CD8-positive, alpha-beta memory T cell (primary cell): ENCODE measurements at places on chromosomes 5 and 9. TPM values are rescaled to one million over a fixed set of nuclear protein-coding genes. Genes with fewer than 3 reads are reported as not detected.
A peak's percentile ranks its signal among the peaks of the same experiment; 100 is the strongest.

- DNase-seq, result no peak
Observed at GRCh38 chr5:5178136-5178535, 38.0 kb downstream of the ADAMTS16 start.

- DNase-seq, result no peak
Observed at GRCh38 chr5:57666582-57666981, 184.0 kb upstream of the ACTBL2 start.

DNA sequence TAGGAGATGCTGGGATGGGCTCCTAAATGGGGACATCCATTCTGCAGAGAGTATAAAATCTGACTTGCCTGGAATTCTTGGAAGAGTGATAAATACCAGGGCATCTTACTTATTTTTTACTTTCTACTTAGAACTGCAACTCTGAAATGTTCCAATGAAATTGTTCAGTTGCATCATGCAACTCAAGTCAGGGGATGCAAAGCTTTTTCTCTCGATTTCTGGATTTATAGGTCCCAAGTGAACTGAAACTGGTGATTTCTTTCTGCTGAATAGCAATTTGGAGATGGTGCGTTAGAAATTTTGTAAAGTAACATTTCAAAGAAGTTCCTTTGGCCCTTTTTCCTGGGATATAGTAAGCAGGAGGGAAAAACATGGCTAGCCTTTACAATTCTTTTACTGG lies 238.4 kb upstream of the CD180 start:
- DNase-seq, result no peak

DNA sequence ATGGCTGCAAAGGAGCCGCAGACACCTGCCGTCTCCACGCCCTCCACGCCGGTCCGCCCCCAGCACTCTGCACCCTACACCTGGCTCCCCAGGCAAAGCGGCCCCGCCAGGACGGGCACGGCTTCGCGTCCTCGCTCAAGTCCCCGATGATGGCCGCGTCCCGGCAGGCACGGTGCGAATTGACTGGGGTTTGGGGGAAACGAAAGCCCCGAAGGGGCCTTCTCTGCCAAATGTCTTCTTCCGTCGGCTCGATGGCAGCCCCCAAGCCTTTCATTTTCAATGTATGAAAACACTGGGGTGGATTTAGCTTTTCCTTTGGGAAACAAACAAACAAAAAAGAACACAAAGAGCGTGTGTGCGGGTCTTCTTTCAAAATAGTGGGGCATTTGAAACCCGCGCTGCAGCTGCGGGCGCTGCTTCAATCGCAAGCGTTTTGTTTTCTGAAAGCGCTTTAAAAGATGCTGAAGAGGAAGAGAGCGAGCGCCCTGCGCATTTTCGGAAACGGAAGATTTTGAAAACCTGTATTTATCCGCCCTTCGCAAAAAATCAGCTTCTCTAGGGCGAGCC lies 160.0 kb downstream of the RMI1 start:
- DNase-seq, result peak; percentile 7

DNA sequence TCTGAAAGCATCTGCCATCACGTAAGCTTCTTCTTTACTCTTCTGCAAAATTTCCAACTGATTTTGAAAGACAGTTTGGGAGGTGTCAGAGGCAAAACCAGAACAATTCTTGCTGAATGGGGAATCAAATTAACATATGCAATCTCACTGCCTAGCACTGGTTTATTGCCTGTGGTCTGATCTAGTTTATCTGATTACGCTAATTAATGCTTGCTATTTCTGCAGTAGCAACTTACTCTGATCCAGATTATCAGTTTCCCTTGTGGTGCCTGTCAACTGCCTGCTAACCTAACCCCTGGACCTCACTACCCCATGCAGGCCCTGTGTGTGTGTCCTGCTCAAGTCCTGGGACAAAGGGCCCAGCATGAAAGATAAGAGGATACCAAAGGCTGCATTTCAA lies 40.3 kb downstream of the CCDC125 start:
- no peak for DNase-seq

DNA sequence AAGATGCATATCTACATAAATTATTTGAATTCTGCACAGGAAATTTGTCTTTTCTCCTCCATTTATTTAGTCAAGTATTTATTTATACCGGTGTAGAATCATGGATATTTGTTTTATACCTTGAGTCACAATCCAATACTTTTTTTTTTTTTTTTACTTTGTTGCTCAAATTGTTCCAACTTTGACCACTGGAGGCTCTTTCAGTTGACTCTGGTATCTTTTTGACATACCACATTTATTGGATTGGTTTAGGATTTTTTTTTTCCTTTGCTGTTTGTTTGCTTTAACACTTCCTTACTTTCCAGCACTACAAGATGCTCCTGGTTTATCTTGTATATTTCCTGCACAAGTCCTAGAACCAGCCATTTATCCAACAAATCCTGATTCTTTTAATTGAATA lies 543.1 kb upstream of the RIOK2 start:
- DNase-seq, result no peak

- DNase-seq, result no peak
Observed at GRCh38 chr5:144913661-144914060, 743.0 kb downstream of the KCTD16 start.

- no peak for DNase-seq
Observed at GRCh38 chr5:132661231-132662003, 3.4 kb downstream of the IL13 start.

EIF4EBP3 gene
- polyA plus RNA-seq, result 22.2 TPM

ADGRD2 gene
- polyA plus RNA-seq, result not detected

PCDHB13 gene
- polyA plus RNA-seq, result not detected

DNA sequence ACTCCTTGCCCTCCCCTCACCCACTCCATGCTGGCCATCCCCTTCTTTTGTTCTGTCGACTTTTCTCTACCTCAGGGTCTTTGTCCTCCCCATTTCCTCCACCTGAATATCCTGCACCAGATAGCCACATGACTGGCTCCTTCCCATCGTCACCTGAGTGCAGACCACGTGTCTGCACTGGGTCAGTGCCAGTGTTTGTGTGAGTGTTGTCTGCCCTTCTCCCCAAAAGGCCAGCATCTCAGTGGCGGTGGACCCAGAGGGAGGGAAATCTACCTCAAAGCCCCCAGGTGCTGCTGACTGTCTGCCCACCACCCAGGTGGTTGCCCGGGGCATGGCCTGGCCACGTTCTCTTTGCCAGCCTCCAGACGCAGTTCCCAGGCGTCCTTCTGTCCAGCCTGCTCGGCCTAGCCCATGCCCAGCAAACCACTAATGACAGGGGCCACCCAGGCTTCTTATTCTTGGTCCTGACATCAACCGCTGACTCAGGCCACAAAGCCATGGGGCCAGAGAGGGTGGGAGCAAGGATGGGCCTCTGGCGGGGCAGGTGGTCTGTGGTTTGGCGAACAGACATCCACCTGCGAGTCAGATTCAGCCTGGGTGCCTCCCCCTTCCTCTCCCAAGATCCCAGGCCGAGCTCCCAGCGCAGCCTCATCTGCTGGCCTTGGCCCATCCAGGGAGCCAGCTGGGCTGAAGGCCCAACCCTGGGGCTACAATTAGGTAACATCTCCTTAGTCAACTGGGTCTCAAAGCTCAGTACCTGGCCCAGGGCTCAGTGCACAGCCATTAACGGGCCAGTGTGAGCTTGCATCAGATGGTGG lies 5.5 kb upstream of the NINJ1 start:
- no peak for DNase-seq

- DNase-seq, result no peak
Observed at GRCh38 chr5:174555726-174556125, 168.7 kb upstream of the MSX2 start.

ARHGAP26 gene
- 37.1 TPM for polyA plus RNA-seq

SHROOM1 gene
- polyA plus RNA-seq, result not detected

GRCh38 chr5:28117691-28118090 lies 1079.3 kb upstream of the CDH9 start:
- DNase-seq, result no peak

- DNase-seq, result no peak
Observed at GRCh38 chr5:10049858-10050455, 199.7 kb downstream of the ATPSCKMT start.

DNA sequence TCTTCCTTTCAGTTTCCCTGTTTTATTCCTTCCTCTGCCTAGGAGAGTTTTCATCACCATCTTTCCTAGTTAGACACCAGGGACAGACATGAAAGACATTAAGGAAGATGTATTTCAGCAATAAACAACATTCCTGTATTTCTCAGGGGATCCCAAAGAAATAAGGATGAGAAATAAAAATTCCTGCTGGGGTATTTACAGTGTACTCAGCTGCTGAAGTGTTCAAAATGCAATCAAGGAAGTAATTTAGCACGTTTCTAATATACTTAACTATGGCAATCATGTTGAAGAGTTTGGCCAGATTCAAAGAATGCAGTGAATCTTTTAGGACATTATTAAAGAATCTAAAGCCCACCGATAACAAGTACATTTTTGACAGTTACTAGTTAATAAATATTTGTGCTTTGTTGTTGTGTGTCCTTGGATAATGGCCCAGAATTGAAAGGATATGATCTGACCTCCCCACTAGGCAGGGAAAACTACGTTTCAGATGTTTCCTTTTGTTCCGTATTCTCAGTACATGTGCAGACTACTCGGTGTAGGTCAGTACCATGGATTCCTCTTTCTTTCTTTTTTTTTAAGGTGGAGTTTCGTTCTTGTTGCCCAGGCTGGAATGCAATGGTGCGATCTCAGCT lies 46.8 kb downstream of the INIP start:
- DNase-seq, result no peak
